ENCODE measurements at places on chromosomes 16 and 17. TPM values are rescaled to one million over a fixed set of nuclear protein-coding genes. Genes with fewer than 3 reads are reported as not detected.

Gene KRTAP2-3
- not detected for polyA plus RNA-seq

Gene DUSP3
- 12.3 TPM for polyA plus RNA-seq

Gene PRRT2
- polyA plus RNA-seq, result not detected

Gene FBXL16
- polyA plus RNA-seq, result not detected

Gene NOL11
- 27.2 TPM for polyA plus RNA-seq

Gene PYDC1
- polyA plus RNA-seq, result not detected

Gene PABPN1L
- polyA plus RNA-seq, result not detected

DNA sequence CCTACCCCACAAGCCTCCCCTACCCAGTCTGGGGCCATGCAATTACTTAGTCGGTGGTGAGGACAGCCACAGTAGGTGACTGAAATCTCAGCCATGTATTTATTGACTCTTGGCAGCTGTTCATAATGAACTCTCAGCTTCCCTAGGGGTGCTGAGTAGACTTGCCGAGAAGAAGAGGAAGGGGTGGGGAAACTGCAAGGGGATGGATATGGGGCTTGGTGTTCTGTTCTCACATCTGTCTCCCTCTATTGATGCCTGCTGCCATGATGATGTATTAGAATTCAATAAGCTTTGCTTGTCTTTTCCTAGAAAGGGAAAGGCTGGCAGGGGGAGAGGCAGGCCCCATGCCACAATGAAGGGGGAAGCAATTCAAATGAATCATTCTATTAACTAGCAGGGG, 112.9 kb downstream of the GP2 start:
- H3K27me3 ChIP-seq, result no peaks in the 10 kb centered on the region
- H3K4me3 ChIP-seq, result no peak overlapping the region
- H3K4me1 ChIP-seq, result no peaks in the 10 kb centered on the region

DNA sequence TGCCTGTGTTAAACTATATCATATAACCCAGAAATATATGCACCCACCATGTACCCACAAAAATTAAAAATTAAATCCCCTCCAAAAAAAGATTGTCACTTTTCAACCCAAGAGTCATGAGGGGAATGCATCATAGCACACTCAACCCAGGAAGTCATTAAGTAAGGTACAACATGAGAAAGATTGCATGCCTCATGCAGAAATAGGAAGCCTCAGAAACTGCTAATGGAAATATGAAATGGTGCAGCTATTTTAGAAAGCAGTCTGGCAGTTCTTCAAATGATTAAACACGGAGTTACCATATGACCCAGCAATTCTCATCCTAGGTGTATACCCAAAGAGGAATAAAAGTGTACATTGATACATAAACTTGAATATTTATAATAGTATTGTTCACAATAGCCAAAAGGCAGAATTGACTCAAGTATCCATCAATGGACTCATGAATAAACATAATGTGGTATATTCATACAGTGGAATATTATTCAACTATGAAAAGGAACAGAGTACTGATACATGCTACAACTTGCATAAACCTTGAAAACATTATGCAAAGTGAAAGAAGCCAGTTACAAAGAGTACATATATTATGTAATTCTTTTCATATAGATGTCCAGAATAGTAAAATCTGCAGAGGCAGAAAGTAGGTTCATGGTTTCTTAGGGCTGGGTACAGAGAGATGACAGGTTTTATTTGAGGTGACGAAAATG, 70.4 kb downstream of the TMEM100 start:
- DNase-seq, result no peak
- no peak overlapping the region for H3K4me3 ChIP-seq
- no peak overlapping the region for H3K27ac ChIP-seq
- peaks cover 3% of the 10 kb centered on the region for H3K27me3 ChIP-seq
- no peaks in the 10 kb centered on the region for H3K4me1 ChIP-seq

DNA sequence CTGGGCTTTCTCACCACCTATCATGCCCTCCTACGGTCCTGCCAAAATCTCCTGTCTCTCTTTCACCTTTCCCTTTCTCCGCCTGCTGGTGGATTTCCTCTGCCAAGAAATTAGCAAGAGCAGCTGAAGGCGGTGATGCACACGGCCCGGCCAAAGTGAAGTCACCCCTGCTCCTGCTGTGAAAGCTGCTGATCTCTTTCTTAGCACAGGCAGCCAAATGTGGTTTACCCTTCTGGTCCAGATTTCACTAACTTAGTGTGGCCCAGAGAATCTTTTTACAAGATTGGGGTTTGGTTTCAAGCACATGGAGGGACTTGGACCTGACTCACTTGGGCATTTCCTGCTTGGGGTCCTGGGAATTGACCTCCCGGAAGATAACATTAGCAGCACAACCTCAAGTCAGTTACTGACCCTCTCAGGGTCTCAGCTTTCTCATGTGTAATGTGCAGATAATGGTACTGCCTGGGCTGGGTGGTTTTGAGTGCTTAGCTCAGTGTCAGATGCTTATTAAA, 155.7 kb downstream of the SOCS1 start:
- peaks cover 4% of the 10 kb centered on the region for H3K36me3 ChIP-seq
- H3K4me1 ChIP-seq, result peaks cover 18% of the 10 kb centered on the region
- no peak overlapping the region for H3K4me3 ChIP-seq
- DNase-seq, result no peak

- no peak overlapping the region for H3K4me3 ChIP-seq
- H3K36me3 ChIP-seq, result no peaks in the 10 kb centered on the region
- no peaks in the 10 kb centered on the region for H3K4me1 ChIP-seq
- no peak for DNase-seq
- no peak overlapping the region for H3K27ac ChIP-seq
These were observed 76.1 kb upstream of the IRX3 start for GRCh38 chr16:54362591-54363206.

DNA sequence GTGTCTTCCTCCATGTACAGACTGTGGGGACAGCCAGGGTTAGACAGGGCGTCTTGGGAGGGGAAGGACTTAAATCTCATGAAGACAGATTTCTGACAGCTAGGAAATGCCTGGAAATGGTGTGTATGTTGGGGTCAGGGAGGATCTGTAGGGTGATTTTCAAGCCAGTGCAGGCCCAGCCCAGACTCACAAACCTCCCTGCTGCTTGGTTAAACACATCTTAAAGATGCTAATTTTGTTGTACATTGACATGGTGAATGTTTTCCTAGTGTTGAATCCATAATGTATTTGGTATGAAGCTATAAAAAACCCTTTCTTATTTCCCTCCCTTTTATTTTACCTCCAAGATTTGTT, 238.3 kb downstream of the CCDC182 start:
- H3K36me3 ChIP-seq, result no peaks in the 10 kb centered on the region
- no peak overlapping the region for H3K27ac ChIP-seq
- peaks cover 3% of the 10 kb centered on the region for H3K27me3 ChIP-seq
- no peak overlapping the region for H3K4me3 ChIP-seq

DNA sequence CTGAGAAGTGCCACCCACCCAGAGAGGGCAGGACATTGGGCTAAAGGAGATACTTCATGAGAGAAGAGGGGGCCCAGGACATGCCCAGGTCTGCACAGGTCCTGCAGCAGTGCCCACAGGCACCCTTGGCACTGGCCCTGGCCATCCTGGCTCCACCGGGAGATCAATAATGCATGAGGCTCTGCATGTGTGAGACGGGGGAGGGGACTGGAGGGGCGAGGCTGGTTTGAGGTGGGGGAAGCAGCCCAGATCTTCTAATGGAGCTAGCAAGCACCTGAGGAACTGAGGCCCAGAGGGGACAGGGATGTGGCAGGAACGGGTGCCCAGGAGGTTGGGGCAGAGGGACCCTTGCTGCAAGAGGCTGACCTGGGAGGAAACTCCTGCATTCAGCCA, 567 bp downstream of the OSBPL7 start:
- peak overlapping the region; percentile 96 for H3K27ac ChIP-seq
- peaks cover 12% of the 10 kb centered on the region for H3K36me3 ChIP-seq
- peaks cover 4% of the 10 kb centered on the region for H3K27me3 ChIP-seq
- peaks cover 36% of the 10 kb centered on the region for H3K4me1 ChIP-seq

- H3K27ac ChIP-seq, result no peak overlapping the region
- peak overlapping the region; percentile 82 for H3K4me3 ChIP-seq
- DNase-seq, result no peak
- H3K36me3 ChIP-seq, result peaks cover 4% of the 10 kb centered on the region
- H3K4me1 ChIP-seq, result peaks cover 65% of the 10 kb centered on the region
- peaks cover 2% of the 10 kb centered on the region for H3K27me3 ChIP-seq
These were observed 57.3 kb downstream of the RAP1GAP2 start for GRCh38 chr17:2853283-2854142.

DNA sequence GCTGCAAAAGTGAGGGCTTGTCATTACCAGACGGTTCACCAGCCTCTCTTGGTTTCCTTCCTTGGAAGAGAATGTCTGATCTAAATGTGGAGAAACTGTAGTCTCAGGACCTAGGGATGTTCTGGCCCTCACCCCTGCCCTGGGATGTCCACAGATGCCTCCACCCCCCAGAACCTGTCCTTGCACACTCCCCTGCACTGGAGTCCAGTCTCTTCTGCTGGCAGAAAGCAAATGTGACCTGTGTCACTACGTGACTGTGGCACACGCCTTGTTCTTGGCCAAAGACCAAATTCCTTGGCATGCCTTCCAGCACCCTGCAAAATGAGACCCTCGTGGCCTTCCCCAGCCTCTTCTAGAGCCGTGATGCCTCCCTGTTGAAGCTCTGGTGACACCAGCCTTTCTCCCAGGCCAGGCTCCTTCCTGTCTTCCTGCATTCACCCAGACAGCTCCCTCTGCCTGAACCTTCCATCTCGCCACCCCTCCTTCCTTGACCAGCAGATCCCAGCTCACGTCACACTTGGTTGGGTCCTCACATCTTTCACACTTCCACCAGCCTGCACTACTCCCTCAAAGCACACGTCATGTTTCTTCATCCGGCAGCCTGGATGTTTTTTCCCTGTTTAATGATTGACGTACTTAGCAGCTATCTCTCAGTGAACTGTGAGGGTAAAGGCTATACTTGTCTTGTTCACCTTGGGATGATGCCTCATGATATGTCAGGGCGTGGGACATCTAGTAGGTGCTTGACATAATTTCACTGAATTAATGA, 4.3 kb downstream of the ZNF768 start:
- H3K27ac ChIP-seq, result peak overlapping the region; percentile 2
- H3K4me3 ChIP-seq, result peak overlapping the region; percentile 36
- H3K27me3 ChIP-seq, result peaks cover 1% of the 10 kb centered on the region
- peaks cover 26% of the 10 kb centered on the region for H3K4me1 ChIP-seq

- no peaks in the 10 kb centered on the region for H3K4me1 ChIP-seq
- no peak overlapping the region for H3K27ac ChIP-seq
- DNase-seq, result no peak
- no peaks in the 10 kb centered on the region for H3K27me3 ChIP-seq
- H3K4me3 ChIP-seq, result no peak overlapping the region
These were observed 363.7 kb upstream of the SOX9 start for GRCh38 chr17:71757156-71757555.

DNA sequence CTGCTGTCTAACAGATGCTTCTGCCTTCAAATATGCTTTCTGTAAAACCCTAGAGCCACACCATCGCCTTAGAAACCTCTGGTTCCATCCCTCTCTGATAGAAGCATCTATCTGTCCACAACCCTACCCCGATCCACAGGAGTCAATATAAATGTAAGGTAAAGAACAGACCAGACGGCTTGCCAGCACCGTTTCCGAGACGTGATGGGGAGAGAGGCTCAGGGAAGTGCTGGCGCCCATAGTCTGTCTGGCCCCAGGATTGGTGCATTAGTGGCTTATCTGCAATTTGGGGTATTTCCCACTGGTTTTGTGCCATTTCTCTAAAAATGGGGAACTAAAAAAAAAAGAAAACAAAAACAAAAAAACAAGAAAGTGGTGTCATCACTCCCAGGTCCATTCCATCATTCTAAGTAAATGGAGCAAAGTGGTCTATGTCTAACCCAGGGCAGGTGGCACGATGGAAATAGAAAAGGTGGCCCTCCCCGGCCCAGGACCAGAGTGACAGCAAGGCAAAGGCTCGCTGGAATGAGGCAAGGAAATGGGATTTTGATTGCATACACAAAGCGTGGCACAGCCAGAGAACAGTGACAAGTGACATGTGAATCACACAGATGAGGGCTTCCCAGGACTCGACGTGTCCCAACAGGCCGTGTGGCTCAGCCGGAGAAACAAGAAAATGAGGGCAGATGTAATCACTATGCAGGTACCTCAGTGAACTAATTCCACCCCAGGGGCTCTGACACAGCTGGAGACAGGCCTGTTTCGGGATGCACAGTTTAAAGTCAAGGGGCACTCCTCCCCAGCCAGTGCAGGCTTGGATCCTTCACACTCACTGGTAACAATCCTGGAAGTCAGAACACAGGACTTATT, 125.6 kb downstream of the GAS7 start:
- H3K27ac ChIP-seq, result no peak overlapping the region
- H3K36me3 ChIP-seq, result no peaks in the 10 kb centered on the region
- DNase-seq, result no peak
- no peak overlapping the region for H3K4me3 ChIP-seq
- H3K4me1 ChIP-seq, result peaks cover 25% of the 10 kb centered on the region

GRCh38 chr16:66513111-66513723, 36.7 kb downstream of the TK2 start:
- DNase-seq, result no peak
- peak overlapping the region; percentile 3 for H3K27ac ChIP-seq
- H3K4me1 ChIP-seq, result peaks cover 43% of the 10 kb centered on the region
- peaks cover 9% of the 10 kb centered on the region for H3K27me3 ChIP-seq
- no peak overlapping the region for H3K4me3 ChIP-seq
- H3K36me3 ChIP-seq, result no peaks in the 10 kb centered on the region

DNA sequence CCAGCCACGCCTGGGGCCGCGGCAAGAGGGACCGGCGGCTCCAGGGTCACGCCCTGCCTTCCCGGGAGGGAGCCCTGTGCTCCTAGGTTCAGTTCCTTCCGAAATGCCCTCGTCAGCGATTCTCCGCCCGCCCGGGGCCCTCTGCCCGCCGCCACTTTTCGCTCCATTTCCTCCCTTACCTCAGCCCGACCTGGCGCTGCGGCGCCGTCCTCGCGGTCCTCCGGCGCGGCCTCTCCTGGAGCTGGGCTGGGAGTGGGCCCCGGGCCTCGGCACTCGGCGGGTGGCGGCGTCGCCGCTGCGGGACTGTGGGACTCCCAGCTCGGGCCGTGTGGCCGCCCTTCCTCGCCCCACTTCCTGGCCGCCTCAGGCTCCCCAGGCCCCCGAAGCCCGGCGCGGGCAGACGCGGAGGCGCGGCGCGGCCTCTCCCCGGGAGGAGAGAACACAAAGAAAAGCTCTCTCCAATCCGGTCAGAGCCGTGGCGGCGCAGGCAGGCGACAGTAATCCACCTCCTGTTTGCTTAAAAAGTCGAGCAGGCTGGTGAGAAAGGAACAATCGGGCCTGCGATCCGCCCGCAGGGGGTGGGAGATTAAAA, 1.6 kb downstream of the BAHCC1 start:
- no peaks in the 10 kb centered on the region for H3K36me3 ChIP-seq
- H3K27me3 ChIP-seq, result peaks cover 63% of the 10 kb centered on the region
- peak overlapping the region; percentile 70 for H3K4me3 ChIP-seq

GRCh38 chr17:81576621-81577277, 24.6 kb upstream of the FAAP100 start:
- H3K27me3 ChIP-seq, result no peaks in the 10 kb centered on the region
- no peak overlapping the region for H3K27ac ChIP-seq
- no peaks in the 10 kb centered on the region for H3K36me3 ChIP-seq
- peaks cover 6% of the 10 kb centered on the region for H3K4me1 ChIP-seq
- no peak for DNase-seq

GRCh38 chr17:15233022-15233805, 31.9 kb downstream of the PMP22 start:
- no peaks in the 10 kb centered on the region for H3K36me3 ChIP-seq
- H3K27ac ChIP-seq, result no peak overlapping the region
- peaks cover 8% of the 10 kb centered on the region for H3K4me1 ChIP-seq
- no peak overlapping the region for H3K4me3 ChIP-seq

GRCh38 chr17:70040336-70040735, 34.7 kb upstream of the KCNJ16 start:
- H3K27ac ChIP-seq, result no peak overlapping the region
- H3K4me3 ChIP-seq, result no peak overlapping the region
- H3K36me3 ChIP-seq, result no peaks in the 10 kb centered on the region
- peaks cover 3% of the 10 kb centered on the region for H3K27me3 ChIP-seq
- DNase-seq, result no peak

GRCh38 chr17:55699181-55699860, 23.3 kb downstream of the TMEM100 start:
- H3K36me3 ChIP-seq, result no peaks in the 10 kb centered on the region
- H3K4me1 ChIP-seq, result no peaks in the 10 kb centered on the region
- H3K4me3 ChIP-seq, result no peak overlapping the region
